Hematopoietic multipotent progenitor cell treated with erythropoietin and hydrocortisone succinate and interleukin-3 and kit ligand, for 6 days (in vitro differentiated cells): ENCODE measurements at places on chromosomes 6 and 20.

DNA sequence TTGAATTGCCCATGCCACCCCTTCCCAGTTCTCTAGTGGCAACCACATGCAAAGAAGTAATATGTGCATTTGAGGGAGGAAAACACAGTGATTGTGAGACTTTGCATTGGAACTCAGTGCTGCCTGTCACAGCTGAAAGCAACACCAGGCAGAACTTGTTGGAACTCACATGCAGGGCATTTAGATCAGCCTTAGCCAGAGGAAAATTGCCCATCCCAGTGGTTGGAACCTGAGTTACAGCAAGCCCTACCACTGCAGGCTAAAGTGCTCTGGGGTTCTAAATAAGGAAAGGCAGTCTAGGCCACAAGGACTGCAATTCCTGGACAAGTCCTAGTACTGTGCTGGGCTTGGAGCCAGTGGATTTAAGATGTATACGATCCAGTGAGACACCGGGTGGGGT is 245.3 kb upstream of the UFL1 start:
- no peak for DNase-seq

DNA sequence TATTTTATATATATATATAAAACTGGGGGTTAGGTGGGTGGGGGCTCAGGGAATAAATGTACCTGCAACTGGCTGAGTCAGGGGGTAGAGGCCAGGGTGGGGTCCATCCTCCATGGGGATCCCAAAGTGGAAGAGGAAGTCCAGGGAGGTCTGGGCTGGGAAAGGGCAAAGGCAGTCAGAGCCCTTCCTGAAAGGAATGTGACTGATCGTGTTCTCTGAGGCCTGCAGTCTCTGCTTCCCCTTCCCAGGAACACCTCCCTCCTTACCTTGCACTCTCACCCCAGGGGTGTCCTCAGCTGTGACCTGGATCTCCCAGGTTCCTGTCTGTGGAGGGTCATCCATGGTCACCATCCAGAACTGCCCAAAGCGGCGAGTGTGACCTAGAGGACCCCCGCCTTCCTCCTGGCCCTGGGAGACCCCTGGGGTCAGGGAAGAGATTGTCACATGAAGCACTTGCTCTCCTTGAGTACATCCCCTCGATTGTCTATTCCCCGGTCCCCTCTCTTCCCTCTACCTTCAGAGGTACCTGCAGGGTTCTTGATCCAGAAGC is 4.7 kb downstream of the SAPCD1 start:
- DNase-seq: no peak

GRCh38 chr20:5001174-5002076 is at the start of gene SLC23A2:
TSS of gene SLC23A2 (minus strand) at chr20:5001510. CDS start at chr20:4932562, 68,948 bp downstream.
- DNase-seq: peak; percentile 75

DNA sequence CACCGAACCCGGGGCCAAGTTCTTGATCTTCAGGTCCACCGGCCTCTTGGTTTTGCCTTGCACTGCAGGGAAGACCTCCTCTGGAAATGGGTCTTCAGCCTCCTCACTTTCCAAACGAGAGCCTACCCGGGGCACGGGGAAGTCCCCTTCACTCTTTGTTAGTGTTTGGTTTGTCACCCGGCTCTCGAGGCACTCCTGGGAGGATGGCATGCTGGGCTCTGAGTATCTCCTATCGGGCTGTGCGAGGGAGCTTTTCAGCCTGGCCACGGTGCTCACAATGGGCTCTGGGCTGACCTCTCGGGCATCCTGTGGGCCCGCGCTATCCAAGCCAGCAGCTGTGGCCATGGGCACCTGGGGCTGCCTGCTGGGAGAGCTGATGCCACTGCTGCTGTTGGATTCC is 8.1 kb downstream of the TAGAP start:
- DNase-seq: no peak

DNA sequence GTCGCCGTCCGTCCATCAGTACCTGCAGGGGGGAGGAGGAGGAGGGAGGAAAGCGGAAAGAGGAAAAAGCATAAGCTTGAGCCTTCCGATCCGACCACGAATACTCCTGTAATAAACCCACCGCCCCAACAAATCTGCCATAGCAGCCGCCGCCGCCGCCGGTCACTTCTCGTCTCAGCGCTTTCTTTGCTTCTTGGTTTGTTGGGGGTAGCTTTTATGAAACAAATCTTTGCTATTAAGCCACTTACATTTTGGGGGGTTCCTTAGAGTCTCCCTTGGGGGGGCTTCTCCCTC is 277 bp downstream of the ADGRB3 start:
- DNase-seq: no peak

DNA sequence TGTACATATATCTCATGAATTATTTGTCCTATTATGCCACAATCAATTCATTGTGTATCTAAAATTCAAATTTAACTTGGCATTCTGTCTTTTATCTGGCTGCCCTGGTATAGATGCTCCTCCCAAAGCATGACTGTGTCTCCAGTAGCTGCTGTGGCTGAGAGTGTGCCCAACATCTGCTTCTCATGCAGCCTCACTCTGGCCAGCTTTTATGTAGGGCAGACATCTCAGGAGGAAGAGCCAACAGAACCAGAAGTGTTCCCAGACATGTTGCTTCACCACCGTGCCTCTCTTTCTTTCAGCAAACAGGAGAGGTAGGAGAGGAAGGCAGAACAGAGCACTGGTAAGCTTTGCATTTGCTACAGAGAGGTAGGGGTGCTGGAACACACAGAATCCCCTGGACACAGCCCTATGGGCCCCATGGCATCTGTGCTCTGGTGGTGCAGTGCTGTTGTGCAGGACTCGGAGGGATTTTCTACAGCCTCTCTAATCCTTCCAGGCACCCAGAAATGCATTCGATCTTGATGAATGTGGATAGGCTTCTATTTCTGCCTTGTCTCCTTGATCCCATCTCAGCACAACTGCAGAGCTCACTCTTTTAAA is 637.1 kb downstream of the UTRN start:
- no peak for DNase-seq

GRCh38 chr6:90846824-90847223 is 260.0 kb upstream of the MAP3K7 start:
- no peak for DNase-seq

DNA sequence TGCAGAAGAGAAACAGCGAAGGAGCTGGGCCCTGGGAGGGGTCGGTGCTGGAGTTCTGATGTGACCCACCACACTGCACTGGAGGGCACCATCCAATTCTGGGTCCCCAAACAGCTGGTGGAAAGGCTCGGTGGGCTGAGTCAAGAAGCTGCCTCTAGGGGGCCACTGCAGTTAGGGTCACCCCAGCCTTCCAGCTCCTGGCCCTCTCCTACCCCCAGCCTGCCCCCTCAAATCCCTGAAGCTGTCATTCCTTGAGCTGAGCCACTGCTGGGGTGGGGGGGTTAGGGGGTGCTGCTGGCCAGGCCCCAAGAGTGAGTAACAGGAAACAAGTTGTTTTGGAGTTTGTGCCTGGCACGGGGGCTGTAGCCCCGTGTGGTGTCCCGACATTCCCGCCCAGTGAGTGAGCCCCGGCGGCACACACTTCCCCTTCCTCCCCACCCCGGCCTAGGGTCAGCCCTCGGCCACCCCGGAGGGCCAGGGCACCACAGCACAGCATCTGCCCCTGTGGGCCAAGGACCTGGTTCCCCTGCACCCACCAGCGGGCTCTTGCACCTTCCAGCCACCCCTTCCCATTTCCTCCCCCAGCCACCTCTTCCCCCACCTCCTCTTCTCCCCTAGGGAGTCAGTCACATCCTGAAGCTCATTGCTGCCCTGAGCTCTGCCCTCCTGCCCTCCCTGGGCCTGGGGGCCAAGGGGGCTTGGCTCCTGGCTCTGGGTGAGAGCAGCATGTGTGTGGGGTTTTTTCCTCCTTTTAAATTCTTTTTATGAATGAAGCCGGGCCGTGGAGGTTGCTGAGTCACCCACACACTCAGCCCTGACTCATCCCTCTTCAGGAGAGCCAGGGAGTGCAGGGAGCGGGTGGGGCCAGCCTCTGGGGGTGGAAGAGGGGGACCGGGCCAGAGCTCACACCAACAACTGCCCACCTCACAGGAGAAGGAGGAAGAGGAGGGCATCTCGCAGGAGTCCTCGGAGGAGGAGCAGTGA is 4.6 kb downstream of the SMIM29 start:
- peak; percentile 90 for DNase-seq

DNA sequence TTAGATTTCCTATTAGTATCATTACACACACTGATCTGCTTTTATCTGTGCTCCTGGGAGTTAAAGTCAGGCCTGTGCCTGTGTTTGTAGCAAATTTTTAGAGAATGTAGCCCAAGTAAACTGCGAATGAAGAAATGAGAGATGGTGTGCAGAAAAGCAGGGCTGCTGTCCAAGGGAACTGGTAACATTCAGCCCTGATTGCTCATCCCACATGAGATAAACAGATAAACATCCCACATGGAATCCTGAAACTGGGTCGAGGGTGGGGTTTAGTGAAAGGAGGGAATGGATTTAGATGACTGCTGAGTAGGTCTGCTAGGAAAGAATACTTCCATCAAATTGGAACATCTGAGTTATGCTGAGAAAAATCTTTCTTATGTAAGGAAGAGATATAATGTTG is 69.1 kb downstream of the GRIK2 start:
- DNase-seq: no peak

DNA sequence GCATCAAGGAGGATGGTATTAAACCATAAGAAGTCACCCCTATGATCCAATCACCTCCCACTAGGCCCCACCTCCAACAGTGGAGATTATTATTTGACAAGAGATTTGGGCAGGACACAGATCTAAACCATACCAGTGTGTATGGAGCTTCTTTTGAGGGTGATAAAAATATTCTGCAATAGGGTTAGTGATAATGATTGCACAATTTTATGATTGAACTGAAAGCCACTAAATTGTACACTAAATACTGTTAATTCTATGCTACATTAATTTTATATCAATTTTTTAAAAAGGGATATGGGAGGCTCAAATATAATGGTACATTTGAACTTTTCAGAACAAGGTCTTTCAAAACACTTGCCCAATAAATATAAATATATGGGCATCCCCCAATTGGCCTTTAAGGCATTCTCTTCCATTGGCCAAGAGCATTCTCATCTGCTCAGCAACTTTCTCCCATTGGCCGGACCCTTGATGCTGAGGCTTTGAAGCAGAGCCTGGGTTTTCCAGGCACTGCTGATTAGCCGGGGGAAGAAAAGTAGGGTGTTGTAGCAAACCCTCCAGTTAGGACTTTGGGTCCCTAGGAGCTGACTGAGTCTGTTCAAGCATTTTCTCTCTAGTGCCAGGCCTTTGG is 209.9 kb downstream of the LRFN2 start:
- no peak for DNase-seq

GRCh38 chr20:61042506-61043385 is 209.3 kb upstream of the CDH4 start:
- no peak for DNase-seq

- DNase-seq: no peak
Observed at GRCh38 chr6:30520522-30520921, 31.2 kb downstream of the HLA-E start.
